NCI-H1417 treated with DMSO at 0.1 percent for 48 hours (cell line): ENCODE measurements at places on chromosomes 1 and 21.

DNA sequence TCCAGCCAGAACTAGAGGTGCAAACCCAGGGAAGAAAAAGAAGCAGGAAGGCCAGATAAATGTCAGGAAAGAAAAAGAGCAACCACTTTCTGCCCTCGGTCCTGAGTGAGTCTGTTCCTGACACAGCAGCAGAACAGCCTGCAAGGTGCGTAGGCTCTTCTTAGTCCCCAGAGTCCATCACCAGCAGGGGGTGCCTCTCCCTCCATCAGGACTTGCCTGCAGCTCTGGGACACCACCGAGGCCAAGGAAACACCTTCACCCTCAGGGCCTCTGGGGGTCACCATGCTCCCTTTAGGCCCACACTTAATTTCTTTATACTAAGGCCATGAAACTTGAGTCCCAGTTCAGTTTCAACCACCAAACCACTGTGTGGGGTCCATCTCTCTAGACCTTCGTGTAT, 43.7 kb upstream of the NFASC start:
- no peak for DNase-seq

GRCh38 chr1:185345913-185346720, 29.1 kb upstream of the IVNS1ABP start:
- DNase-seq: no peak

GRCh38 chr1:239417986-239418640, 31.7 kb downstream of the CHRM3 start:
- no peak for DNase-seq

DNA sequence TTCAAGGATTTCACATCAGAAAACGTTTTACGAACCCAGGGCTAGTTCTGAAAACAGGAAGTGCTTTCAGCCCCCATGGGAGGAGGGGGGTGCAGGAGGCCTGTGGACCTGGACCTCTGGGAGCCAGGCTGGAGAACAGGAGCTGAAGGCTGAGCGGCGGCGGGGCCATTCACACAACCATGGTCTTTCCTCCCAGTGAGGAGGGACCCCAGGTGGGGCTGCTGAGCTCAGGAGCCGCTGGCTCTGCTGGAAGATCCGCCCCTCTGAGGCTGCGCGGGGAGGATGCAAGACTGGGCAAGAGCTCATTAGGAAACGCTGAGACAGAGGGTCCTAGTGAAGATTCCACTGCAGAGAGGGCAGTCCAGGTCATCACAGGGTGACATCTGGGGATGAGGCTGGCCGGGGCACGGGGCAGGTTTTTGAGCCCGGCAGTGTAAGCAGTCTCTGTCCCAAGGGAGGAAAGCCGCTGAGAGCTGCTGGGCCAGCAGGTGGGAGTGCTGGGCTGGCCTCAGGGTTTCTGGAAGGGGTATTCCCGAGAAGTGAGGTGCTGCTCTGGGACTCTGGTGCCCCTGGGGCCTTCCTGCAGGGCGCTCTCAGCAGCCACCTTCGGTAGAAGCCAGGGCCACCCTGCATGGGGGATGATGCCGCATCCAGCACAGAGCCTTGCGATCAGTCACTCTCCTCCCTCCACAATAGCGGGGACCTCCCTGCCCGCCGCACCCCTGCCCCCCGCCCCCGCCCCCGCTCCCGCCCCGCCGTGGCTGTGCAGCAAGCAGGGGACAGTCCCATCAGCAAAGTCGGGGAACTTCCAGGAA, 7.5 kb downstream of the MX2 start:
- DNase-seq: no peak

- DNase-seq: no peak
Measured at GRCh38 chr1:232378266-232379062, 251.5 kb downstream of the SIPA1L2 start.

- DNase-seq: peak; percentile 33
Measured at GRCh38 chr1:1324524-1325287, at the start of the genes CPTP and INTS11. CPTP (plus strand) TSS chr1:1324802; CDS start chr1:1326911, 2,109 bp downstream. INTS11 (minus strand) TSS chr1:1324660; CDS start chr1:1324608, 52 bp downstream.

DNA sequence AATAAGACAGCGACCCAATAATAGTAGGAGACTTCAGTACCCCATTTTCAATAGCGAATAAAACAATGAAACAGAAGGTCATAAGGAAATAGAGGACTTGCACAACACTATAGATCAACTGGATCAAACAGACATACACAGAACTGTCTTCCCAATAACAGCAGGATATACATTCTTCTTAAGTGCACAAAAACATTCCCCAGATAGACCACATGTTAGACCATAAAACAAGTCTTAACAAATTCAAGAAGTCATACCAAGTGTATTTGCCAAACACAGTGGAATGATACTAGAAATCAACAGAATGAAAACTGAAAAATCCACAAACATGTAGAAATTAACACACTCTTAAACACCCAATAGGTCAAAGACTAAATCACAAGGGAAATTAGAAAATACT, 78.0 kb downstream of the LBR start:
- DNase-seq: no peak

GRCh38 chr21:33761441-33762036, 119.2 kb downstream of the ITSN1 start:
- DNase-seq: no peak

- DNase-seq: no peak
Measured at GRCh38 chr1:226617109-226617508, 68.5 kb downstream of the STUM start.

- no peak for DNase-seq
Measured at GRCh38 chr1:167629681-167630567, at the start of gene RCSD1. RCSD1 (plus strand) TSS chr1:167630232; CDS start chr1:167630424, 192 bp downstream.

GRCh38 chr1:168121401-168122011, 15.2 kb downstream of the GPR161 start:
- no peak for DNase-seq

- no peak for DNase-seq
Measured at GRCh38 chr1:50527249-50527986, 104.2 kb upstream of the DMRTA2 start.

GRCh38 chr1:236543065-236543669, 19.4 kb downstream of the LGALS8 start:
- DNase-seq: no peak

DNA sequence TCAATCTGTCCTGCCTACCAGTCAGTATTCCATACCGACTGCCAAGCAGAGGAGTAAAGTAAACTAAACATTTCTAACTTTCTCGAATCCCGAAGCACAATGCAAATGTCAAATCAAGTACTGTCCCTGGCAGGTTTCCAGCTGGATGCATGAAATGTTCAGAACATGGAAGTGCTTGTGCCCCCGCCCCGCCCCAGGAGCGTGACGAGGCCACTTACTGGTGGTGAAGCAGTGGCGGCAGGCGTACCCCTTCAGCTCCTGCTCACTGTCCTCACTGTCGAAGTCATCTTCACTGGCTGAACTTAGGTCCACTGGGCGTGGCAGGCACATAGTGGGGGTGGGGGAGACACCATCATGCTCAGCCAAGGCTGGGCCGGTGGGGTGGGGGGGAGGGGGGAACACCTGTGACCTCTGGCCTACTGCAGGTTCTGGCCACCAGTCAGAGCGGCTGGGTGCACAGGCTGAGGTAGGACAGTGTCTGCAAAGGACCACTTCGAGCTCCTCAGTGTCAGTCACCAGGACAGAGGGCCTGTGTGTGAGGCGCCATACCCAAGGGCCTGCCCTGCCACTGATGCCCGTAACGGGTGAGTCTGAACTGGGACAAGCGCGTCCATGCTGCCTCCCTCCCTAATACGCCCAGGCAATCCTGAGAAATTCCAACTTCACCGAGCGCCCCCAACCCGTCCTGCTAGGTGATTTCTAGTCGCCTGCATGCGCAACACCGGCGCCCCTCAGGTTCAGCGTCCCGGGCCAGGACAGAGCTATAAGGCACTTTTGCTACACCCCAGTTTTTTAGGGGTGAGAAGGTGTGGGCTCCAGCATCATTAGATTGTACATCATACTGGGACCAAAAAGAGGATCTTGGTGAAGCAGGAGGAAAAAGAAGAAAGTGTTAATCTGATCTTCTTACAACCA, 46.9 kb downstream of the SLC45A1 start:
- DNase-seq: no peak

GRCh38 chr1:214571281-214571680, 19.9 kb upstream of the PTPN14 start:
- no peak for DNase-seq

- no peak for DNase-seq
Measured at GRCh38 chr1:71587961-71588360, 507.1 kb upstream of the ZRANB2 start.

- no peak for DNase-seq
Measured at GRCh38 chr1:112322983-112323678, 72.9 kb upstream of the CTTNBP2NL start.

GRCh38 chr1:86183810-86184209, 27.2 kb upstream of the COL24A1 start:
- no peak for DNase-seq

- DNase-seq: no peak
Measured at GRCh38 chr1:221839321-221839720, 97.4 kb upstream of the DUSP10 start.

GRCh38 chr1:52554756-52555155, 1.9 kb upstream of the TUT4 start:
- peak; percentile 31 for DNase-seq

DNA sequence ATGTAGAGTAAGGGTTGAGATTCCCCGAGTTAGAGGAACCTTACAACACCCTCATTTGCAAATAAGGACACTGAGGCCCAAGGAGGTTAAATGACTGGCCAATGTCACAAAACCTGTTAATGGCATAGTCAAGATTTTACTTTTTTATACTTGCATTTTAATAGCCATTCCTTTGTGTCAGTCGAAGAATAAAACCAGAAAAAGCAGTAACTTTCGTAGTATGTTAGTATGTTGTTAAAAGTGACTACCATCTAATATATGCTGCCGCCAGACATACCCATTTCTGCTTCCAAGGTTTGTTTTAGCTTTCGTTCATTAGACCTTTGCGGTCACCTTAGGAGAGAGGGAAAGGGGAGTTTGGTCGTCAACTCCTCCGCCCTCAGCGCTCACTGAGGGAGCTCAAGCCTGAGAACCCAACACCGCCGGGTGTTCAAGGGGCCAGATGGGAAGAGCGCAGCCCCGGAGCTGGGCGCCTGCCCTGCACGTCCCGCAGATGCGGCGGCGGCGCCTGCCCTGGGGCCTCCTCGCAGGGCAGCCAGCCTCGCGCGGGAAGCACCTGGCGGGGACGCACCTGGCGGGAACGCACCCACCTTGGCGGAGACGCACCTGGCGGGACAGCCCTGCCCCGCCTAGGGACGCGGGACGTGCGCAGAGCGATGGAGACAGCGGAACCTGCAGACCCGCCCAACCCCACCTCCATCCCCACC, 466 bp downstream of the VPS26C start:
- DNase-seq: no peak
